HTR-8/SVneo (cell line): ENCODE measurements at places on chromosomes 13 and 19.

- DNase-seq: no peak
These were observed 410.6 kb downstream of the FGF9 start for GRCh38 chr13:22081430-22081829.

DNA sequence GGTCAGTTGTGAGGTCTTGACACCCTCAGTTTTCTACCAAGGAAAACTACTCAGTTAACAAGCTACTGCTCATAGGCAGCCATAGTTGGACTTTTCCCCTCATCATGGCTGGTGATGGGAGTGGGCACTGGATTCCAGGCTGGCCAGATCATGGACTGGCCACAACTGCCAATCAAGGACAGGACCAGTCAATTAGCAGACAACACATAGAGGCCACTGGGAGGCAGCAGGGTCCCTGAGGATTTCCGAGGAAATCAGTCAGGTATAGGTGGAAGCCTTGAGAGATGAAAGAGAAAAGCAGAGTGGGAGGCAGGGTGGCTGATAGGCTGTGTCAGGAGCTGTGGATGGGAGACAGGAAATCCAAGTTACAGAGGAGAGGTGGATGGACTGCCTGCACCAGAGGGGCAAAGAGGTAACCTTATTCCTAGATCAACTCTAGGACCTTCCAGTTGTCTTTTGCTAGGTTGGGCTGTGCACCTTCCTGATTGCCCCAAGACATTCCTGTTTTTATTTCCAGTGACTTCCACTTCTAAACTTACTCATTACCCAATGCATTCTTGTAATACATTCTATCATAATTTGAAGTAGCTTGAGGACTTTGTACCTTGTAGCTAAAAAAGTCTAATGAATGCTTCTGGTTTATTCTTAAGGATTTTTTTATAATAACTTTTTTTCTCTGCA, 361.8 kb downstream of the KCNRG start:
- no peak for DNase-seq

DNA sequence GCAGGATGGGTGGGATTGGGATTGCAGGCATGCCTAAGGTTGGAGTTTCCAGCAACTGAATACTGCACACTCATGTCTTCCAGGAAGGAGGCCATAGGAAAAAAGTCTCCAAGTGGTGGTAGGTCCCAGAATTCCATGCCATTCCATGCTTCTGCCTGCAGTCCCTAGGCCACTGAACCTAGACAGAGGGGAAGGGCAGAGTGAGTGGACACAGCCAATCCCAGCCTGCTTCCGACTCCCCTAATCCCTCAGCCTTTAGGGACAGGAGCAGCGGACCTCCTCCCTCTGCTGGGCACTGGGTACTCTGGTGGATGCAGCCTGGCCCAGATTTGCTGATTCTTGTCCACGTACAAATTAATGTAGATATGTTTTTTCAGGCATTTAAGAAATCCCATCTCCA, 17.0 kb downstream of the VSTM2B start:
- DNase-seq: no peak

DNA sequence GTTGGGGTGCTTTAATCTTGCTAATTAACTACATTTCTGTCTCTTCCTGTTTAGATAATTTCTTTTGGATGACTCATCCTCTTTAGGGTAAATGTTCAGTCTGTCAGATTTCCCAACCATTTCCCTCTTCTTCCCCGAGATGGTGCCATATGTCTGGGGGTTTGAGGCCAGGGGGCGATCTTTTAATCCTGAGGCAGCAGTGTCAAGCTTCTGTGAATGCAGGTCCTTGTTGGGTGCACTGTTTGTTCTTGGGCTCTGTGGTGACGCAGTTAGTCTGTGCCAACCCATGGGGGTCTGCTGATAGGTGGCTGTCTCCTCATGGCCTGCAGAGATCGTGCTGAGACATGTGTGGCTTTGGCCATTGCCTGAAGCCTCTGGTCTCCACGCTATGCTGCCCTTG, 420.4 kb downstream of the NDFIP2 start:
- peak; percentile 3 for DNase-seq
